ENCODE measurements at places on chromosomes 5 and 9. TPM values are rescaled to one million over a fixed set of nuclear protein-coding genes. Genes with fewer than 3 reads are reported as not detected.

The CXCL14 gene
- not detected for total RNA-seq

DNA sequence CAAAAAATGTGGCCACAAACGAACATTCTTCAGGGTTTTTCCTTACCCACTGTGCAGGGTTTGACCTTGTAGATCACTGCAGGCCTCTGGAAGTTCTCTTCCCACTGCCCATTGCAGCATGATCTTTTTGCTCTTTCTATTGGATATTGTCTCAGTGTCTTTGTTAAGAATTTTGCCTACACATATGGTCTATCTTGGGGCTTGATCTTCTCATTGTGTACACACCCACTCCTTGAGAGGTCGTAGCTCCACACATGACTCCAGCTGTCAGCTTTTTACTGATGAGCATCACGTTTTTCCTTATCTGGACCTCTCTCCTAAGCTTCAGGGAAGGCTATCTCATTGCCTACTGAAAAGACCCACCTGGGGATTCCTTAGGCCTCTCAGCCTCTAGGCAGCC is 3.0 kb upstream of the GLRX start:
- no peak for DNase-seq

DNA sequence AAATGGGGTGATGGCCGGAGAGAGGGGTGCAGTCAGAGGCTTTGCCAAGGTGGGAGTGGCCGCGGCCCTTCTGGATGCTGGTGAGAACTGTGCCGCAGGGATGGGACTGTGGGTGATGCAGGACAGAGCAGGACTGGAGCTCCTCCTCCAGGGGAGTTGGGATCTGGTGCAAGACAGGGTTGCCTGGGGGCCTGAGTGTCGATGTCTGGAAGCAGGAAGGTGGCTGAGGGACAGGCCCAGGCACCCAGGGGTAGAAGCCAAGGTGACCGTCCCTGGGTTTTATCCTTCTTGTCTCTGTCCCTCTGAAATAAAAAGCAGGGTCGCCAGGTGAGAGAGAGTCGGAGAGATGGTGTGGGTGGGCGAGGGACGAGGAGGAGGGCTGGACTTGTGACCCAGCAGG is 89.1 kb upstream of the IER5L start:
- DNase-seq, result no peak

DNA sequence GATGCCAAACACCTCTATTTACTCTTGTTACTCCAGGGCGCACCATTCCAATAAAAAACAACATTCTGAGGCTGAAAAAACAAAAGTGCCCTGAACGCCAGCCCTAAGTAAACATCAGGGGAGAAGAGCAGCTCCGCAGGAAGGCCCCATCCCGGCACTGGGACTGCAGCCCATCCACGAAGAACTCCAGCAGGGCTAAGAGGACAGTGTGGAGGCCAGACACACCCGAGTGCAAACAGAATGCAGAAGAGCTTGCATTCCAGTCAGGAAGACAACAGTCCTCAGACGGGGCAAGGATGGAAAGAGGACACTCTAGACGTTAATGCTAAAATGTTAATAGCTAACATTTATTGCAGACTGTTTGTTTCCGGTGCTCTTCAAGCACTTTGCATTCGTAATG is 33.0 kb downstream of the FAM240B start:
- no peak for DNase-seq

- no peak for DNase-seq
Measured at GRCh38 chr5:31770132-31770720, 131.3 kb downstream of the PDZD2 start.

- no peak for DNase-seq
Measured at GRCh38 chr5:135694012-135694411, 115.2 kb upstream of the CXCL14 start.

The SLC4A9 gene
- not detected for total RNA-seq

GRCh38 chr9:116280529-116280928 is 126.9 kb downstream of the PAPPA start:
- DNase-seq, result no peak

Data from A172 (cell line).